ENCODE measurements at places on chromosomes 16 and 17.

GRCh38 chr17:76198702-76199101 lies 41.6 kb downstream of the RNF157 start:
- DNase-seq: no peak

DNA sequence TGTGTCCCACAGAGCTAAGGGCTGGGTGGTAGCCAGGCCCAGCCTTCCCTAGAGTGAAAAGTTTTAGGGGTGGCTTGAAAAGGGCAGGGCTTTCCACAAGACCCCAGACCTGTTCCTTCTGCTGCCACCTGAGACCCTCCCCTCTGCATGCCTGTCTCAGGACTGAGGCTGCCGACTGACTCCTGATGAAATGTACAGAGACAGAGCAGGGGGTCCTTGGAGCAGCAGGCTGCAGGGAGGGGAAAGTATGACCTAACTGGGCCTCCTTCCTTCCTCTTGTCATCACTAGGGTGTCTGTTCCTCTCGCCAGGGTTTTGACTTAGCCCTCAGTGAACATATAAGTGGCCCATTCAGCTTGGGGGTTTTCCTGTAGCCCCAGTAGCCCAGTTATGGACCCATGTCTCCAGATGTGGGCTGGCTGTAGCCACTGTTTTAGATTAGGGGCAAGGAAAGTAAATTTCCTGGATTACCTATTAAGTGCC lies 14.9 kb upstream of the NFATC3 start:
- DNase-seq: no peak

- DNase-seq: no peak
These were observed 2.4 kb downstream of the PPM1D start for GRCh38 chr17:60602385-60602742.

GRCh38 chr17:68368387-68368786 lies 77.1 kb downstream of the ARSG start:
- DNase-seq: no peak

DNA sequence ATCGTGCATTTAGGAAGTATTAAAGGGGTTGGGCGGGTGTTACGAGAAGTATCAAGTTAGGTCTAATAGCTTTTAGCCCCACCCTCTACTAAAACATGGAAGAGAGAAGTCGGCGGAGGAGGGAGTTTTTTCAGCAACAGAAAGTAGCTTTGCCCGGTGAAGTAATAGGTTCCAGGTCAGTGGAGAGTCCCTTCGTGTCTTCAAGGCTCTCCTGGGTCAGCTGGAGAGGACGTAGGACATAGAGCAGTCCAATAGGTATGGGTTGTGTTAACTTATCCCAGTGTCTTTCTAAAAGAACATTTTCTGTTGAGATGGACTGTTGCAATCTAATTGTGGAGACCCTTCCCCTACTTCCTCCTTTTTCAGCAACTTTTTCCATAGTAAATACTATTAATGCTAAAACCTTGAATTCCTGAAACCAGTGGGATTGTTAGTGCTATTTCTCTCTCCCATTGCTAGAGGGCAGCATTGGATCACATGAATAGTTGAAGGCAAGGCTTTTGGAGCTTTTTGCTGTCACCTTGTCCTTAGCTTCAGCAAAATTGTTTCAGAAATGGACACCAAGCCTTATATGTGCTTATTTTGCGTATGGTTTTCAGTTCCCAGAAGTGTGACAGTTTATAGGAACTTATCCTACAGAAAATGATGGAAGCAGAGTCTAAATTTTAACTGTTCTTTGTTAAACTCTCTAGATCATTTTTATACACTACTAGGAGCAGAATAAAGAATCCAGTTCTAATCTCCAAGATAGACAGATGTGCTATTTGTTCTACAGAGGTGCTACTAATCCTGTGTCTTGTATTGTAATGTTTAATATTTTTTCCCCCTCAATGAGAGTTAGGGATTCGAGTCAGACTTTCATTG lies 38.4 kb downstream of the UTP18 start:
- no peak for DNase-seq

- peak; percentile 57 for DNase-seq
These were observed 15.5 kb upstream of the TFAP4 start for GRCh38 chr16:4288148-4288921.

GRCh38 chr16:3601614-3602319 lies 9.6 kb downstream of the SLX4 start:
- DNase-seq: no peak

DNA sequence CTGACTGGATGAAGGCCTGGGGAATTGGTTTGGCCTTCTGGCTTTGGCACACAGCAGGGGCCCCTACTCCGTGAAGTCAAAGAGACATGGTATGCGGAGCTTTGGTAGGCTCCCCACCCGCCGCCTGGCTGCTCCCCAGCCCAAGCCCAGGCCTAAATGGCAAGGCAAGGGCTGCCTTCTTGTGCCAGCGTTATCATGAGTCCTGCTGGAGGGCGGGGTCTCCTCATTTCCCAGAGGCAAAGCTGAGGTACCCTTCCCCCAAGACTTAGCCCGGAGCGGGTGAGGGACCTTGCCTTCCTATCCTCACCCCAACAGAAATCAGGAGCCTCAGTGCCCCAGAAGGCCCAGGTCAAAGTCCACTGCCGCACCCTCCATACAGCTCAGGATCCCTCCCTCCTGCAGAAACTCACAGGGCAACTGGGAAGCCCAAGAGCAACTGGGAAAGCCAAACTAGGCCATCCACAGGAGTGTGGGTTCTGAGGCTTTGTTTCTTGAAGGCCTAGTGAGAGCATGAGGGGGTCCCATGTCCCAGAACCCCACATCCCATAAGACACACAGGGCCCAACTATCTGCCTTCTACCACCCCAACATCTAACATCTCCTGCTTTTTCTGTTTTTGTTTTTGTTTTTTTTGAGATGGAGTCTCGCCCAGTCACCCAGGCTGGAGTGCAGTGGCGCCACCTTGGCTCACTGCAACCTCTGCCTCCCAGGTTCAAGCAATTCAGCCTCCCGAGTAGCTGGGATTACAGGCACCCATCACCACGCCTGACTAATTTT lies 9.3 kb downstream of the PGAP3 start:
- DNase-seq: no peak

DNA sequence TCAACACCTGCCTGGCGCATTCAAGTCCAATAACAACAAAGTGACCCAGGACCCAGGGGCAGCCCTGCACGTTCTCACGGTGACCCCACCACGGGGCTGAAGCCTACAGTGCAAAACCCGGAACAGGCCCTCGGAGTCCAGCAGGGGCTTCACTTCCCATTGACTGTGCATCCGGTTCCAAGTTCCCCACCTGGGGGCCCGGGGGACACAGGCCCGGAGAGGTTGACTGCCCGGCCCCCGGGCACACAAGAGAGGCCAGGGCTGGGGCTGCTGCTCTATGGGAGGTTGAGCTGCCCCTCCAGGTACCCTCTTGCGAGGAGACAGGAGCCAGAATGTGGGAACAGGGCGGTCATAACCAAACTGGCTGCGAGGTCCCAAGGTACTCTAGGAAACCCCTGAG lies 31.3 kb downstream of the ENGASE start:
- DNase-seq: no peak

DNA sequence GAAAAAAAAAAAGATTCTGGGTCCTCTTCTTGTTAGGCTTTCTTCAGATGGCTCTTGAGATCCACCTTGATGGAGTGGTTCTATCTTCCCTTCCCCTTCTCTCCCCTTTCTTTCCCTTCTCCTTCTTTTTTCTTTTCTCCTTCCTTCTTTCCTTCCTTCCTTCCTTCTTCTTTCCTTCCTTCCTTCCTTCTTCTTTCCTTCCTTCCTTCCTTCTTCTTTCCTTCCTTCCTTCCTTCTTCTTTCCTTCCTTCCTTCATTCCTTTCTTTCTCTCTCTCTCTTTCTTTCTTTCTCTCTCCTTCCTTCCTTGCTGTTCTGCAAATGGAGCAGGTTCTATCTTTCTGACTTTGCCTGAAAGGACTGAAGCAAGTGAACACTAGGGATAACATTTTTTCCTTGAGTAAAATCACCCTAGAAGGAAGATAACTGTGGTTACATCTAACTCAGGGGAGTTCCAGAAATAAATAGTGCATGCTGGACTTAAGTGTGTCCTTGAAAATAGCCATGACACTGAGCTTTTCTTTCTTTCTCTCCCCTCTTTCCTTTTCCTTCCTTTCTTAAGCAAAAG lies 68.8 kb upstream of the SEC14L1 start:
- DNase-seq: no peak

DNA sequence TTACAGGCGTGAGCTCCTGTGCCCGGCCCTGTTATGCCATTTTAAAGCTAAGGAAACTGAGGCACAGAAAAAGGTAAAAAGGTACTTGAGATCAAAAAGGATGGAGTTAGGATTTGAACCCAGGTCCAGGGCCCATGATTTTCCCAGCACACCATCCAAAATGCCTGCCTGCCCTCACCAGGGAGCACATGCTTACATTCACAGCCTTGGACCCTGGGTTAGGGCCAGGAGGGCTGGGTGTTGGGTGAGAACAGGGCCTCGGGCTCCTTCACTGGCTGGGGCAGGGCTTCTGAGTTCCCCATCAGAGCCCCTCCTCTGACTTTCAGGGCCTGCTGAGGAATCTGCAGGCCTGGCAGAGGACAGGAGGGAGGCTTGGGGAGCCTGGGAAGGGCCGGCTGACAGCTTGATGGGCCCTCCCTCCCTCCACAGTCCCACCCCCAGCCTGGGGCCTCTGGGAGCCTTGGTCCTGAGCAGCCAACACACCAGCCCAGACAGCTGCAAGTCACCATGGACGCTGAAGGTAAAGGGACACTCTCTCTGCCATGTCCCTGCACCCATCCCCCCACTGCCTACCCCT lies at the start of gene QPRT:
QPRT (plus strand) TSS at position 490 of the 577 bp plus-strand sequence; CDS start at position 508, 18 bp downstream.
- no peak for DNase-seq

GRCh38 chr16:66904846-66905632 lies 13.6 kb downstream of the CDH16 start:
- no peak for DNase-seq

- DNase-seq: no peak
These were observed 89.9 kb downstream of the IRF8 start for GRCh38 chr16:85988723-85989313.

DNA sequence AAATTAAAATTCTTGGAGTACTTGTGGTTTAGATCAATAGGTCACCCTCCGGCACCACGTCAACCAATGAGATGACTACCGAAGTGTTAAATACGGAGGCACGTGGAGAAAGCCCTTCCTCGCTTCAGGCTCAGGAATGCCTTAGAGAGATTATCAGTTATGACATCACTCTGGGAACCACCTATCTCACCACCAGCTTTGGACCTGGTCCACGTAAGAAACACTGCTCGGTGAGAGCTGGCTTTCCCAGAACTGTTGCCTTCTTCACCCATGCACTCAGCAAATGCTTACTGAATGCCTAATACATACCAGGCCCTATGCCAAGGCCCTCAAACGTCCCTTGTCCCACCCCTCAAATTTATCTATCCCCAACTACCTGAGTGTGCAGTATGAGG lies 71.3 kb downstream of the SMG6 start:
- no peak for DNase-seq

- DNase-seq: no peak
These were observed 44.8 kb downstream of the RNF135 start for GRCh38 chr17:31015639-31016038.

- no peak for DNase-seq
These were observed 2172.0 kb downstream of the TP53TG3F start for GRCh38 chr16:35631261-35631945.

DNA sequence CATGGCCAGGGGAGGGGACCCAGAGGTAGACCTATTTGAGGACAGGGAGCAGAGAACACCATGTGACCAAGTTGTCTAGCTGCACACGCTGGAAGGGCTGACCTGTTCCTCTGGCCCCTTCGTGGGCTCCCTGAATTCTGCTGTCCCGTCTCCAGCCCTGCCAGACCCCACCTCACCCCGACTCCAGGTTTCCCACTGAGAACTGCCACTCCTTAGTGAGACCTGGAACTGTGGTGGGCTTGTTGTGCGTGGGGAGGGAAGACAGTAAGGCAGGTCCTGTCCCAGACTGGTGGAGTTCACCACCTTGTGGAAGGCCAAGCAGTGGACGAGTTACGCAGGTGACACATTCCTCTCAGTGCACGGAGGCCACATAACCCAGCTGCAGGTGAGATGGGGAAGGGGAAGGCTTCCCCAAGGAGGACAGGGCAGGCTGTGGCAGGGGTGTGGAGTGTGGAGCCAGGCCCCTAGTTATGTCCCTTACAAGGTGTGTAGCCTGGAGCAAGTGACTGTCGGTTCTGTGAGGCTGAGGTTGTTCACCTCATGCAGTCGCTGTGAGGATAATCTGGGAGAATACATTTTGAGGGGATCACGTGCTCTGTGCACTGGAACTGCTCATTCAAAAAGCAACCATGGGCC lies 54.7 kb downstream of the USP22 start:
- DNase-seq: no peak

DNA sequence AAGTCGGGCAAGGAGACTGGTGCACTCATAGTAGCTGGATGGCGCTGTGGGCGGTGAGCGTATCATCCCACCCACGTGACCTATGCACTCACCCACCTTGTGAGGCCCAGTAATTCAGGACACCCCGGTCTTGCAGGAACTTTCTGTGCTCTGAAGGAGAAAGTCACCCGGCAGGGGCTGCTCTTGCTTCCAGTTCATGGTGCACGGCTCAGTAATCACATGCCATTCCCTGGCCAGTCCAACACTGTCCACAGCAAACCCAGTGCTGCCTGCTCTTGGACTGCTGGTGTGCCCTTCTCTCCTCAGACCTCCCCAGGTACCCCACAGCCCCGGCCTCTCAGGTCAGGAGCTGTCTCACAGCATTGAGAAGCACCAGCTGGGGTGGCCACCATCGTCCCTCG lies 16.4 kb upstream of the RHBDF2 start:
- DNase-seq: no peak

- no peak for DNase-seq
These were observed 11.7 kb upstream of the SREBF1 start for GRCh38 chr17:17848311-17849082.

DNA sequence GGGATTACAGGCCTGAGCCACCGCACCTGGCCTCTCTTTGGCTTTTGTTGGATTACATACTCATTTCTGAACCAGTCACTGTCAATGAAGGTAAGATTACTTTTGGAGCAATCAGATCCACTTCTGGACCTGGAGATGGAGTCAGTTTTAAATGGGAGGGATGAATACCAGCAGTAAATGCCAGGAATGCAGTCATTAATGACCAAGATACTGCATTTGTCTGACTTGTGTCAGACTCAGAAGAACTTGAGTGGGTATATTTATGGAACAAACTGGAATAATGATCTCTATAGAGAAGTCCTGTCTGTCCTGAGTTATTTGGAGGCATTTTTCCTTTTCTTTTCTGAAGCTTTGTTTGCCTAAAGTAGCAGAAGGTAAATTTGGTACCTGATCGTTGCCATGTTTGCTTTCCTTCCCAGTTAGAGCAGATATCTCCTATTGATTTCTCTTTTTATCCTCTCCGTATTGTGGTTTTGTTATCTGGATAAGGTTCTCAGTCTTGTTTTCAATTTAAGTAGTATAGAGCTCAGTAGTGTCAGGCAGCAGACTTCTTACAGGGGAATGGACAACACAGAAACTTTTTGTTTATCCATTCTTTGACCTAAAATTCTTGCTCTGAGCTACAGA lies 10.7 kb downstream of the NLK start:
- no peak for DNase-seq

DNA sequence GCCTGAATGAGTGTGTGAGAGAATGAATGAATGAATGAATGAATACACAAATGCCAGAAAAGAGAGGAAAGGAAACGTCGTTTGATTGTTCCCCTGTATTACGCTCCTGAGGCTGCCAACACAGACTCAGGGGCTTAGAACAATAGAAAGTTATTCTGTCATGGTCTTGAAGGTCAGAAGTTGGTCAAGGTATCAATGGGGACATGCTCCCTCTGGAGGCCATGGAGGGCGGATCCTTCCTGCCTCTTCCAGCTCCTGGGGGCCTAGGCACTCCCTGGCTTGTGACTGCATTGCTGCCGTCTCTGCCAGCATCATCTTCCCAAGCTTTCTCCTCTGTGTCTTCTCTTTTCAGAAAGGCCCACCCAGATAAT lies 1.5 kb upstream of the SLC38A8 start:
- DNase-seq: no peak
